NCI-H187 treated with DMSO at 0.1 percent for 48 hours (cell line): ENCODE measurements at places on chromosomes 11 and 22.

- no peak for DNase-seq
Observed at GRCh38 chr11:113806406-113806805, 26.8 kb downstream of the CLDN25 start.

DNA sequence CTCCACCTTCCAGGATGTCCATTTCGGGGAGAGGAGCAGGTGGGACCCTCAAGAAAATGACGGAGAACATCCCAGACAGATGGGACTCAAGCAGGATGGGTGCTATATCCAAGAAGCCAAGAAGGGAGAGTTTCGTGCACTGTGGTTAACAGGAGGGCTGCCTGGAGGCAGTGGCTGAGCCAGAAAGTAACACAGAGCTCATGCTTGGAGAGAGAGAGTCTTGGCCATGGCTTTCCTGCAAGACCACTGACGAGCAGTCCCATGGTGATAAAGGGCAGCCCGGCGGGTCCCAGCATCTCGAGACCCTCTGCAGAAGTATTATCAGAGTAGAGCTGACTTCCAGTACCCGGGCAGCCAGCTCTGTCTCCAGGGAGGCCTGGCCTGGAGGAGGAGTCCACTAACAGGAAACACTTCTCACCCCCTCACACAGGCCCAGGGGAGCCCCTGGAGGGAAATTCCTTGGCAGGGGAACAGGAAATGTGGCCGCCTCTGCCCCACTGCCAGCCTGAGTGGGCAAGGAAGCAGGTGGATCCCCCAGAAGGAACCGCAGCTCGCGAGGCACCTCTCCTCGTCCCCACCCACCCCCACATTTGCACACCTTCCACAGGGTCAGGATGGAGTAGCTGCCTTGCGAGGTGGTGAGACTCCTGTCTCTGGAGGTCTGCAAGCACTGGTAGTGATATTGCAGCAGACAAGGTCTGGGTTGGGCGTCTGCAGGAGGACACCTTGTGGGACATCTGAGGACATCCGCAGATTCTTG is 32.2 kb downstream of the CYTH4 start:
- no peak for DNase-seq

- DNase-seq: no peak
Observed at GRCh38 chr11:1470681-1471611, 15.6 kb downstream of the MOB2 start.

DNA sequence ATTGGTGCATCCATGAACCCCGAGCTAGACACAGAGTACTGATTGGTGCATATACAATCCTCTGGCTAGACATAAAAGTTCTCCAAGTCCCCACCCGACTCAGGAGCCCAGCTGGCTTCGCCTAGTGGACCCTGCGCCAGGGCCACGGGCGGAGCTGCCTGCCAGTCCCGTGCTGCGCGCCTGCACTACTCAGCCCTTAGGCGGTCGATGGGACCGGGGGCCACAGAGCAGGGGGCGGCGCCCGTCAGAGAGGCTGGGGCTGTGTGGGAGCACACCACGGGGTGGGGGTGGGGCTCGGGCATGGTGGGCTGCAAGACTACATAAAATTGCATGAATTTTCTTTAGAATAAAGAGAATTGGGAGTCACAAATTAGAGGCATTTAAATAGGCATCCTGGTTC is 248.6 kb downstream of the TMEM135 start:
- DNase-seq: no peak

DNA sequence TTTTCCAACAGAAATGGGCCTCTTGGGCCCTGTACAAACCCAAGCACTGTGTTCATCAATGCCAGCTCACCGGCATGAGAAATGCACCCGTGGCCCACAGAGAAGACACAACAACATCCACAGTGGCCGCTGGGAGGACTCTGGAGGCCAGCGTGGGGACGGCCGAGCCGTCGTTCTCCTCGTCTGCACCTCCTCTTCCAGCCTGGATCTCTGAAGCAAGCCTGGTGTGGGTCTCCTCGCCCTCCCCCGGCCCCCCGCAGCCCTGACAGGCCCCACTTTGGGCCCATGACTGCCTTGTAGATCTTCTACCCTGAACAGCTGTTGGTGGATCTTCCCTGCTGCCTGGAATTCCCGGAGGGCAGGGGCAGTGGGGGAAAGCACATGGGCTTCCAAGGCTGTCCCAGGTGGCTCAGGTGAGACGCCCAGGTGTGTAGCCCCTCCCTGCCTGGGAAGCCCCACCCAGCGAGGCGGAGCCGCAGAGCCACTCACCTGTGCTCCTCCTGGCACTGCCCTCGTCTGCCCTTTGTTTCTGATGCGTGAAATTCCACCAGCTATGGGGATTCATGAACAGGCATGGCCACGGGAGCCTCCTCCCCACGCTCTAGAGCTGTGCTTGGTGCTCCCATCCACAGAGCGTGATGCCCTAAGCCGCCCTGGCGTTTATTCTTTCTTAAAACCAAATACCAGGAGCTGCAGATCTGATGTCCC is 225.9 kb downstream of the BRD1 start:
- DNase-seq: no peak

GRCh38 chr11:102600666-102601065 is 24.5 kb downstream of the MMP20 start:
- DNase-seq: no peak

DNA sequence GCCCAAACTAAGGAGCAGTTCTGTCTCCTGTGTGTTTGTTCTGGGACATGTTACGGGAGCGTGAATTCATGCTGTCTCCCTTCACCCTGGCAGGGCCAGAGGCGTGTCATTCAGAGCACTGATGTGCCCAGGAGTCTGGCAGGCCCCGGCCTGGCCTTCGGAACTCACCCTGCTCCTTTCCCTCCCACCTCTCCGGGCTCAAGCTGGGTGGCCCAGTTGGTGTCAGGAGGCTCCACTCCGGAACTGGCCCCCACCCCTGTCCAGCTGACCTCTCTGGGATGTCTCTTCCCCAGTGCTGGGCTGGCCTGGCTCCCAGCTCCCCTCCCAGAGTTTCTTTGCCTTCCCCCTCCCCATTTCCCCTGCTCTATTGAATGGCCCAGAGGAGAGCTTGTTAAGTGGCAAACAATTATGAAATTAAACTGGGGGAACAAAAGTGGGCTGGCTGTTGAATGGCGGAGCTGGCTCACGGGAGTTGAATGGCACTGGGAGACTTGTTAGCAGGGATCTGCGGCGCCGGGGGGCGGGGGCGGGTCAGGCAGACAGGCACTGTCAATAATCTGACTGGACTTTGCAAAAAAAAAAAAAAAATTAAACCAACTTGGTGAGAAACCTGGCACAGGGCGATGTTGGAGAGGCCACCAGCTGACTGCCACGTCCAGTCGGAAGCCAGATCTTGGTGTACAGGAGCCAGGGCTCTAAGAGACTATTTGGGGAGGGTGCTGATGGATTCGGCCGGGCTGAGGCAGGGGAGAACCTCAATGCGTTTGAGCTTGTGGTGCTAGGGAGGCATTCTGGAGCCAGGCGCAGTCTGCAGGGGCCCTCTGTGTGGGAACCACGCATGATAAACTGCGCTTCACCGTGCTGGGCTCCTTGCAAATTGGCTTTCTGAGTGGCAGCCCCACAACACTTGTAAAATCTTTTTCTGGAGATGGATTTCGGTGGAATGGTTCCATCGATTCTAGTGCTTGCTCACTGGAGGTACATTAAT is 1.3 kb downstream of the MPPED1 start:
- no peak for DNase-seq

- no peak for DNase-seq
Observed at GRCh38 chr22:48874956-48875355, 952.7 kb downstream of the BRD1 start.

GRCh38 chr11:61551634-61552033 is 29.2 kb downstream of the SYT7 start:
- no peak for DNase-seq

GRCh38 chr22:49701380-49702067 is 126.1 kb downstream of the BRD1 start:
- no peak for DNase-seq

DNA sequence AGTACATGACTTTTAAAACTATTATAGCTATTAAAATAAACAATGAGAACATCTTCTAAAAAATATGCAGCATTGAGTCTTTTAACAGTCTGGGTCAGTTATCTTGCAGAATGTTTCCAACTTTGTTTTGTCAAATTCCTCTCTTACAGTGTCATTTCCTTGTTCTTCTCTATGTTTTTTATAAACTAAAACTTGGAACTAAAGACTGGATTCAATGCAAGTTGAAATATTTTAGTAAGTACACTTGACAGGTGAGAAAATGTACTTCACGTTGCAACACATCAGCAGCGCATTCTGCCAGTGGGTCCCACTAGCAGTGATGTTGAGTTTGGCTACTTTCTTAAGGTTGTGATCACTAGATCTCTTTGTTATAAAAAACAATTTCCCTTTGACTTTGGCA is 1407.6 kb upstream of the RAG2 start:
- DNase-seq: no peak

- DNase-seq: no peak
Observed at GRCh38 chr11:118572061-118572980, at the start of gene ARCN1. TSS of gene ARCN1 (plus strand) at chr11:118572409. CDS start at chr11:118572548, 139 bp downstream.

- DNase-seq: no peak
Observed at GRCh38 chr11:44960200-44960845, 9.6 kb upstream of the TP53I11 start.

- DNase-seq: no peak
Observed at GRCh38 chr22:32619614-32620426, 145.2 kb downstream of the FBXO7 start.

DNA sequence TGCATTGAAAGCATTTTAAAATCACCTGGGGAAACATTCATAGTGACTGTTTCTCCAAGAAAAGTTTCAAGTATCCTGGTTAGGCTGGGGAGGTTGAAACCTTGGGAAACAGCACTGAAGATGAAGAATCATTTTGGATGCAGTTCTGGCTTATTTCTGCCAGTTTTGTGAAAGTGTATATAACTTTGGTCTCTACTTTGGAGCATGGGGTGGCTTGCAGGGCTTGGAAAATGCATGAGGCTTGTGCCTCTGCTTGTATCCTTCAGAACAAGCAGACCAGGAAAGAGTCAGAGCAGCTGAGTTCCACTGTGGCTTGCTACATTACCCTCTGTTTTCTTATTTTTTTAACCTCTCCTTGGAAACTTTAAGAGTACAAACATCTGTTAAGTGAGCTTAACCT is 19.5 kb downstream of the SLC5A12 start:
- DNase-seq: no peak

DNA sequence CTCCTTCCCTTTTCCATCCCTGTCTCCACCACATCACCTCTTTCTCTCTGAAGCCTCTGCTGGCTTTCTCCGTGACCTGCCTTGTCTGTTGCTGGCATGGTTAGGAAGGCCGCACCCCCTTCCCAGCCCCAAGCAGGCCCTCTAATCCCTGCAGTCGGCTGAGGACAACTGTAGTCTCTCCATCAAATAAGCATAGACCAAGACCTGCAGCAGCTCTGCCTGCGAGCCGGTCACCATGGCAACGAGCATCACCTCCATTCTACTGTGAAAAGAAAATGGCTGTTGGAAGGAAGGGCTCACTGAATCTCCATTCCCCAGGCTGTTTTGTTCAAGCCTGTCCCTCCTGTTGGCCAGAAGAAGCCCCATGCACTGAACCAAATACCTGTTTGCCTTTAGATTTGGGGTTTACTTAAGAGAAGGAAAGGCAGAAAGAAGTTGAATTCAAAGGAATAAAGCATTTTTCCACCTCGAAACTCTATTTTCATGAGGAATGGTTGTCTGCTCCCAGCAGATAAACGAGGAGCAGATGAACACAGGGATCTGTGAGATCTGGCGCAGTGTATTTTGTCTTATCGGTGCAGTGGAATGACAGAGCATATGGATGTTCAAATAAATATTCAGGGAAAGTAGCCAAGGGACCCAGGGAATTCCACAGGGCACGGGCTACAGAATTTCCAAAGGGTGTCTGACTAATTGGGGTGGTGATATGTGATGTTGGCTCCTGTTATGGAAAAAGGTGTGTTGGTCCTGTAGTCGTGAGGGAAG is 113.1 kb upstream of the TTC12 start:
- no peak for DNase-seq

- no peak for DNase-seq
Observed at GRCh38 chr11:131592734-131593133, 222.3 kb downstream of the NTM start.

DNA sequence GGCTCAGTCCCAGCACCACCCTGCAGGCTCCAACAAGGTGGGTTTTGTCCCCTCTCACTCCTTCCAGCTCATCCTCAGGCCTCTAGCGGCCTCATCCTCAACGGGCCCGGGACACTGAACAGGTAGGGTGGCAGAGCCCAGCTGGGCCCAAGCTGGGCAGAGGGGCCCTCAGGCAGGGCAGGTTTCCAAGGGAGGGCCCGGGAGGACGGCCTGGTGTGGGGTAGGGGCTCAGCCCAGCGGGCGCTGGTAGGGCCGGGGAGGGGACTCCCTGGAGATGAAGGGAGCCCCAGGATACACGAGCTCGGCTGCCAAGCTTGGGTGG is 2.5 kb upstream of the IFITM10 start:
- DNase-seq: no peak

DNA sequence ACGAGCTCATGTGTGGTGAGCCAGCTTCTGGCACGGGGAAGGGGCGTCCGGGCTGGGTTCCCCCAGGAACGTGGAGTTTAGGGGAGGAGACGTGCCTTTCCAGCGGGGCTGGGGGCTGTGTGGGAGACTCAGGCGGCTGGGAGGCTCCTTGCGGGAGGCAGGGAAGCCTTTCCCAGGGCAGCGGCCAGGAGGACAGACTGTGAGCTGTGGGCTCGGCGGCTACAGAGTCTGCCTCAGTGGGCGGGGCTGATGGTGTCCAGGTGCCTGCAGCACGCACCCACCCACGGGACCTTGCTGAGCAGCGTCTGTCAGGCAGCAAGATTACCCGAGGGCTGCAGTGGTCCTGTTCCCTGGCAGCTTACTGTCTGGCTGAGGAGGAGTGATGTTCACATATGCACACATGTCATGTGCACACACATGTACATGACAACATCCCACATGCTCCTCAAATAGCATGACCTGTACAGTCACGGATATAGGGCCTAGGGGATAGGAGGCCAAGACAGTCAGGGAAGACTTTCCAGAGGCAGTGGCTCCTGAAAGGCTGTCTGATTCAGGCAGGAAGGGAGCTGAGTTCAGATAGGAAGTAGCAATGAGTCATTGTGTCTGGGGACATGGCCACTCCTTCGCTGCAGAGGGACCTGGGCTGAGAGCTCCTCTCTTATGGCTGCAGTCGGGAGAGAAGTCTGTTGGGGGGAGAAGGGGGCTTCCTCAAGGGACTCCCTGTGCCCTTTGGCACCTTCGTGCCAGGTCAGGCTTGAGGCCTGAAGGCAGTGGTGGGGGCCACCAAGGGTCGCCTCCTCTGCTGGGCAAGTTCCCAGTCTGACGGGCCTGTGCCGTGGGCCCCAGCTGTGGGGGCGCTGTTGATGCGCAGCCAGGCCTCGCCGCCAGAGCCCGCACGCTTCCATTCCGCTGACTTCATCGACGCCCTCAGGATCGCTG is 23.3 kb upstream of the PPP6R3 start:
- DNase-seq: no peak

DNA sequence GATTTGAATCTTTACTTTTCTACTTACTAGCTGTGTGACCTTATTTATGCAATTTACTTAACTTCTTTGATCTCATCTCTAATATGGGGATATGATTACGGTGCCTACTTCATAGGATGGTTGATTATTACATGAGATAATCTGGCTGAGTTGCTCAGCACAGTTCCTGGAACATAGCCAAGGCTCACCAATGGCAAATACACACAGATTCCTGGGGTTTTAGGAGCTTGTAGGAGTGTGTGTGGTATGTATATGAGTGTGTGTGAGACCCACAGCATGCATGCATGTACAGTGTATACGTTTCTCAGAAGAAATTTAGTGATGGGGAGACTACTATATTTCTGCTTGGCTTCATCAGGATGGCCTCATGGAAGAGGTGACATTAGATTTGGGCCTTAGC is 256.9 kb downstream of the KIRREL3 start:
- no peak for DNase-seq

- no peak for DNase-seq
Observed at GRCh38 chr11:7901319-7901854, 29.7 kb downstream of the OR10A6 start.
